ENCODE measurements at places on chromosomes 12 and 14.
A peak's percentile ranks its signal among the peaks of the same experiment; 100 is the strongest.

GRCh38 chr14:30500222-30500621, 58.7 kb upstream of the G2E3 start:
- DNase-seq, result no peak

GRCh38 chr12:104180374-104180773, 35.2 kb upstream of the TXNRD1 start:
- no peak for DNase-seq

- no peak for DNase-seq
These were observed 135.1 kb downstream of the ERC1 start for GRCh38 chr12:1126091-1126490.

DNA sequence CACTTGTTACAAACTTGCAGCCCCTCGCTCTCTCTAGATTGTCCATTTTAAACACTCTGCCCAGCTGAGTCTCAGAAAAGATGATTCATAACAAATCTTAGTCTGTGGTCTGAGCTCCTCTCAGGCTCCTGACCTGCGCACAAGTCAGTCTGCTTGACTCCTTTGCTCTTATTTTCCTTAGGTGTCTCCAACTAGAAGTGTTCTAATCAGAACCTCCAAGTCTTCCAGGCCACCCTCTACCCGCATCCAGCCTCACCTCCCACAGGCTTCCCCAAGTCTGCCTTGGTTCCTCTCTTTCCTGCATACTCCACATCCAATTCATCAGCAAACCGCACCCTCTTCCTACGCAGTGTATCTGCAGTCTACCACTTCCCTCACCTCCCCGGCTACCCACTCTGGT, 42.4 kb upstream of the BDKRB2 start:
- no peak for DNase-seq

DNA sequence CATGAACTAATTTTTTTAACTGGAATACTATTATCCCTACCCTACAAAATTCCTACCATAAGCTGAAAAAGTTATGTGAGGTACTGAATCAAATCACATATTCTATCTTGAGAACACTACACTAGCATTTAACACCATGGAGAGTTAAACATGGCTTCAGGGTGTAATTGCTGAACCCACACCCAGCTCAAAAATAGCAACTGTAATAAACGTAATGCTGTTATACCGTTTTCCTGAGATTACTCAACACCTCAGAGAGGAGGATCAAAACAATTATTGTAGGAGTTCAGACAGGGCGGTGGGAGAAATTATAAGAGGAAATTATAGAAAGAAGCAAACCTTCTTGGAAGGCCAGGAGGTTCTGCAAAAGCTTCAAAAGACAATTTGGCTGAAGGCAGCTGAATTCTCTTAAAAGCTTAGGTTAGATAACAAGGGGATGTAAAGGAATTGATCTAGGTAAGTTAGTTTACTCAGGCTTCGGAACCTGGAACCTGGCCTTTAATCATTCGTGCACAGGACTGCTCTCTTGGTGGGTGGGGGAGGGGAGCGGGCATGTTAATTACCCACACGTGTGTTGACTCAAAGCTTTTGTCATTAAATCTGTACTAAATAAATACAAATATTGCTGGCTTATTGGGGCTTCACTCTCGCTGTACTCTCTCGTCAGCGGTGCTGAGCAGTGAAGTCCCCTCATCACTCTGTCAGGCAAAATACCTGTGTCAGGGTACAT, 12.1 kb upstream of the IPO8 start:
- no peak for DNase-seq

GRCh38 chr12:46372544-46373300, at the start of gene SLC38A2:
Gene SLC38A2 (minus strand): TSS chr12:46372773. CDS start chr12:46371293, 1,480 bp downstream.
- peak; percentile 97 for DNase-seq

GRCh38 chr12:92208613-92209121, 63.0 kb upstream of the BTG1 start:
- DNase-seq, result no peak

DNA sequence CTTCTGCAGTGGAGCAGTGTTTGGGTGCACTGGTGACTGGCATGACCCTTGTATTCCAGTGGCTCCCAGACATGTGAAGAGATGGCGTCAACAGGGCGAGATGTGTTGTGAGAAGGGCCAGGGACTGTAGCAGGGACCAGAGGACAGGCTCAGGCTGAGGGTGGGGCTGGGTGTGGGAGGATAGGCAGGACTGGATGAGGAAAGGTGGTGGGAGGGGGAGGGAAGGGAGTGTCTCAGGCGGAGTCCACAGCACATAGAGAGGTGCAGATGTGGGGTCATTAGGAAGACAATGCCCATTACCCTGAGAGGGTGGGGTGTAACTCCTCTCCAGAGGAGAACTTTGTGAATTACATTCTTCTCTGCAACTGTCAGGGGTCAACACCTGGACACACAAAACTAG, 78.5 kb downstream of the DICER1 start:
- DNase-seq, result no peak

- no peak for DNase-seq
These were observed 1027.4 kb downstream of the FSCB start for GRCh38 chr14:43479596-43480195.

- DNase-seq, result no peak
These were observed at the start of gene TAS2R8 for GRCh38 chr12:10807186-10807585. Gene TAS2R8 (minus strand): TSS chr12:10807286. CDS start chr12:10806980, 306 bp downstream.

DNA sequence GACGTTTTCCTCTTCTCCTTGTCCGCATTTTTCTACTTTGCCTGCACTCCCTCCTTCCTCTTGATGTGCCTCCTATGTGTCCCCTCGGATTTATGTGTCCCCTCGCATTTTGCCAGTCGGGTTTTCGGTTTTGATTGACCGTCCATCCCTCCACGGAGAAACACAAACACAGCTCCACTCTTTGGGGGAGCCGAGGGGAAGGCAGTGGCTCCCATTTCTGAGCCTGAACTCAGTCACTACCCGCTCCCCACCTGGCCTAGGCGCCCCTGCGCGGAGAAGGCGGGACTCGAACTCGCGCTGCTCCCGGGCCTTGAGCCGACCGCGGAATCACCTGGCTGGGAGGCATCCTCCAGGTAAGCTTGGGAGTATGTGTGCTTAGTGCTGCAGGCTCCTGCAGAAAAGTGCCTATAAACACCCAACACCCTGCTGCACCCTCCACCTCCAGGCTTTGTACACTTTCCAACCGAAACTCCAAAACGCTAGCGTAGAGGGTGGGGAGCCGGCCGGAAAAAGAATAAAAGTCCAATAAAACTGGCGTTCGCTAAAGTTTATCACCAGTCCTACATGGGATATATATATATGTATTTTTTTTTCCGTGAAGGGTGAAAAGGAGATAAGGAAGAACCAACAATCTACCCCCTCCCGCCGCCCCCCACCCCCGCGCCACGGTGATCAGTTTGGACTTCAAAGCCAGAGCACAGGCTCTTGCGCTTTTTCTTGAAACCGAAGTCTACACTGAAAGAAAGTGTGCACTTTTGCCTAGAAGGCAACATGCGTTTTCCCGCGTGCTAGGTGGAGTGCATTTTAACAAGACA, 3.3 kb upstream of the CCND2 start:
- peak; percentile 38 for DNase-seq

DNA sequence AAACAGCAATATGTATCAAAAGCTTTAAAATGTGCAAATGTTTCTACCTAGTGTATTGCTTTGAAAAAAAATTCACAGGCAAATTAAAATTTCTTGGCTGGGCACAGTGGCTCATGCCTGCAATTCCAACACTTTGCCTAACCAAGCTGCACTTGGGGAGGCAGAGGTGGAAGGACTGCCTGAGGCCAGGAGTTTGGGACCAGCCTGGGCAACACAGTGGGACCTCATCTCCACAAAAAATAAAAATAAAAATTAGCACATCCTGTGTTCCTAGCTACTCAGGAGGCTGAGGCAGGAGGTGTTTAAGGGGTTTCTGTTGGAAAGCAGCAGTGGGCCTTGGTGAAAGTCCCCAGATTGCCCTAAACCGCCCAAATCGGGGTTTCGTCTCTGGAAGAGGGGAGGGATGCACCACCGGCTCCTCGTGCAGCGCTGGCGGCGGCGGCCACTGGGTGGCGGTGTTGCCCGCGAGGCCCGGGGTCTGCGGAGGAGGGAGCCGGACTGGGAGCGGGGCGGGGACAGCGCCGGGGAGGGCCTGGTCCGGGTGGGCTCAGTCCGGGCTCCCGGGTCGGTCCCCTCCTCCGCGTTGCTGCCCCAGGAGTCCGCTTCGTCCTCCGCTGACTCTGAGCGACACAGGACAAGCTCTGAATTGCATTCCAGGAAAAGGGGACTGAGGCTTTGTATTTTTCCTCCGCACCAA, 265.6 kb downstream of the AACS start:
- DNase-seq, result peak; percentile 31

- no peak for DNase-seq
These were observed 374.7 kb downstream of the DIO2 start for GRCh38 chr14:79836577-79836976.

GRCh38 chr12:1644534-1645438, 15.8 kb downstream of the WNT5B start:
- DNase-seq, result no peak

DNA sequence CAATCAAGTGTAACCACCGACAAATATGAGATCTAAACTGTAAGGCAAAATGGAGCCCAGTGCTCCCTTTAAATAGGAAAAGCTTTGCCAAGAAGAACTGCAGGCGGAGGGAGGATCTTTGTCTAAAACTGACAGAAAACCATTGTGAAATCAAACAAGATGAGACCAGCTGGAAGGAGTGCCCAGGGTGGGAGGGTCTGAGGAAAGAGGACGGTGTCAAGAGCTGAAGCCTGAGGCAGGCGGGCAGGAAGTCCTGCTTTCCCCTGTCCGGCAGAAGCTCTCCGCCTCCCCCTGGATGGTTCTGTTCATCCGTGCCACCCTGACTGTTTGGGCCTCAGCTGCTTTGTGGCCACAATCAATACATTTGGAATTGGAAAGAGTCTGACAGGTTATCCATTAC, 37.5 kb downstream of the CDC42BPB start:
- no peak for DNase-seq

GRCh38 chr14:22519877-22520685, 68.9 kb downstream of the DAD1 start:
- no peak for DNase-seq

DNA sequence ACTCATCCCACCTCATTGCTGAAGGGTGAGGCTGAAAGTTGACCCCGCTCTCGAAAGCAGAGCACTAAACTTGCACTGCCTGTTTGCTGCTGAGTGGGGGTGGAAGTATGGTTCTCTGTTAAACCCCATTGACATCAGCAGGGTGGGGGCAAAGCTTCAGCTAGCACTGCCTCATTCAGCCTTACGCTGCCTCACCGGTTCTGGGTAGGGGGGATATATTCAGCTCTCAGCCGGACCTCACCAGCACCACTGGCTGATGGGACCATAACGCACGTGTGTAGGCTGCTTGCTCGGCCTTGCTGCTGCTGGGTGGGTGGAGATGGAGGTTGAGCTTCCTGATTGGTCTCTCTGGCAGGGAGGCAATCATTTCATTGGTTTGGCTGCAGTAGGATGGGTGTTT, 265.7 kb upstream of the RTL1 start:
- no peak for DNase-seq

GRCh38 chr12:117360551-117361346, 677 bp downstream of the NOS1 start:
- DNase-seq, result no peak

DNA sequence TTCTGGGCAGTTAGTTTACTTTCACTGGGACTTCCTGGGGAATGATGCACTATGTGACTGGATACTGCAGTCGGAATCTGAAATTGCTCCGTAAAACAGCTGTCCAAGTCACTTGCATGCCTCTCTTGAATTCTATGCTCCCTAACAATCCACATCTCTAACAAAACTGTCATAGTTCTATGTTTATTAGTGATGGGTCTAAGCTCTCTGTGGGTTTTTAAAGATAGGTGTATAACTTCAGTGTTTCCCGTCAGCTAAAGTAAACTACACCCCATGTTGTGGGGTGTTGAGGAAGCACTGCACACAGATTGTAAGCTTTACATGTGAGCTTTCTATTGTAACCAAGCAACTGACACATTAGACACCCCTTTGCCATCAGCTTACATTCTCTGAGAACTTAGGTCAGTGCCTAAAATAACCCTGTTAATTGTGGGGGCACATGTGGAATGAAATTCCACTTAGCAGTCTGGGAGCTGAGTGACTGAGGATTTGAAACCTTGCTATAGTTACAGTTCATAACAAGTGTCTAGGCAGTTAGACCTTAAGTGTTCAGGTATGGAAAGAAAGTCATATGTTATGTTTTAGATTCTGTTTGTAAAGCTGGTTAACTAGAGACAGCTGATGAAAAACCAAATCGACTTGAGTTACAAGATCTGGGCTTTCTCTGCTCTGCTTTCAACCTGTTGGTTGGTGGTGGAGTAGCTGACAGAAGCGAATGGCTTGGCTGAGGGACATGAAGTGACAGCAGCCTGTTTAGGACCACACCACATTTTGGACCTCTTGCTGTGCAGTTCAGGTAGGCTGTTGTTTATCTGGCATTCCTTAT, 165.7 kb downstream of the AKAP6 start:
- no peak for DNase-seq

- DNase-seq, result no peak
These were observed 8.2 kb upstream of the ZNF410 start for GRCh38 chr14:73878436-73878835.

- DNase-seq, result no peak
These were observed 18.7 kb upstream of the MDM2 start for GRCh38 chr12:68789144-68789878.

DNA sequence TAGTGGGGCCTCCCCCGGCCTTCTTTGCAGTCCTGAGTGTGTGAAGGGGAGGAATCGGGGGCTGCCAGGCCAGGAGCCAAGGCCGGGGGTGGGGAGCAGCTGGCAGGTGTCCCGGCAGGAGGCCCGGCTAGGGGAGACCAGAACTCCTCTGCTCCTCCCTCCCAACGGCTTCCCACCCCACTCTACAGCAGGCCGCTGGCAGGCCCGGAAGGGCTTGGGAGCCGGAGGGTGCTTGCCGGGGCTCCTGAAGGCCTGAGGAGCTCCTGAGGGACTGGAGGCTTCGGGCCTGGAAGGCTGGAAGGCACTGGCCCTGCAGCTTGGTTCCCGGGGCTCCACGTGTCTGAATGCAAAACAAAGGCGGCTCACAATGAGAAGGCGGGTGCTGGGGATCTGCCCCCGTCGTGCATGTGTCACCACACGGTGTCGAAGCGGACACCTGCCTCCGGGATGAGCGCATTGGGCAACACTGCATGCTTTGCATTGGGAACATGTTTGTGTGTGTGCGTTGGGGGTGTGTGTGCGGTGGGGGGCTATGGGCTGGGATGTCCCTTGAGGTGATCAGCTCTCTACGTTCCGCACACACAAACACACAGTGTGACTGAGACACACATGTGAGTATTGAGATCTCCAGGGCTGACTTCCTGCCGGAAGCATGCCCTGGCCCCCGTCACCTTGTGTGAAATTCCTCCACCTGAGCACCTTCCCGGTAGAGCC, 30.9 kb upstream of the ANKRD9 start:
- DNase-seq, result no peak

DNA sequence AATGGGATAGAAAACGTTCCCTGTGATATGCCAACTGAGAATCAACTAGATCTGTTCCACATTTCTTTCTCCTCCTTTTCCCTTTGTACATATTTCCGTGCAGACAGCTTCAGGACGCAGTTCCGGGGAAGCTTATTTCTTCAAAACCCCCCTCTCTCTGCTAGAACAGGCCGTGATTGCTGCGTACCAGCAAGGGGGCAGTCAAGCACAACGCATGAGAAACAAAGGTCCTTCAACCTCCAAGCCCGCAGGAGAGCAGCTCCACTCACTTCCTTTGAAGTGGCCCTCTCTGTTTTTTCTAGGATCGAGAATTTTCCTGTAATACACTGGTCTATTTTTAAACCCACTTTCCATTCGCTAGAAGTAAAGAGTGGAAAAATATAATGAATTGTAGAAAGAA, 80.8 kb downstream of the ZNF664 start:
- no peak for DNase-seq

- DNase-seq, result no peak
These were observed 2.1 kb downstream of the SLC39A2 start for GRCh38 chr14:21001218-21001617.
